ENCODE measurements at places on chromosomes 11 and 22.

- peak; percentile 38 for DNase-seq
Observed at GRCh38 chr11:127345819-127346459, 345.4 kb upstream of the KIRREL3 start.

- no peak for DNase-seq
Observed at GRCh38 chr22:44192098-44192815, 11.5 kb downstream of the PARVG start.

DNA sequence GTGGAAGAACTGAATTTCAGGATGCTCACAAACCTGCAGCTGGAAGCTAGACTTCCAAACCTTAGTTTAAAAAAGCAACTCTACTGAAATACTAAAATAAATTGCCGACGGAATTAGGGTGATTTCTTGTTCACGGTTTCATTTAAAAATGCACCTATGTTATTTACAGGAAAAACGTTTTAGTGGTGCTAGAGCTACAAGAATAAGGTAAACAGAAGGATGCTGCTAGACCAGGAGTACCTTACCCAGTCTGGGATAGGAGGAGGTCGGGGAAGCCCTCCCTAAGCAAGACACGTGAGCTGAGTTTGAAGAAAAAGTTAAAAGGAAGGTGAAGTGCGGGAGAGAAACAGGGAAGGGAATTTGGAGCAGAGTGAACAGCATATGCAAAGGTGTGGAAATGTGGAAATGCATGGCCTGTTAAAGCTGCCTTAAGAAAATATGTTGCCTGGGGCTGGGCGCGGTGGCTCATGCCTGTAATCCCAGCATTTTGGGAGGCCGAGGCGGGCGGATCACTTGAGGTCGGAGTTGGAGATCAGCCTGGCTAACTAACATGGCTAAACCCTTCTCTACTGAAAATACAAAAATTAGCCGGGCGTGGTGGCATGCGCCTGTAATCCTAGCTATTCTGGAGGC lies 1.4 kb upstream of the FTH1 start:
- DNase-seq, result no peak

GRCh38 chr11:94178331-94178730 lies 49.7 kb downstream of the PANX1 start:
- DNase-seq, result no peak

- no peak for DNase-seq
Observed at GRCh38 chr22:42967933-42968332, 47.0 kb downstream of the PACSIN2 start.

DNA sequence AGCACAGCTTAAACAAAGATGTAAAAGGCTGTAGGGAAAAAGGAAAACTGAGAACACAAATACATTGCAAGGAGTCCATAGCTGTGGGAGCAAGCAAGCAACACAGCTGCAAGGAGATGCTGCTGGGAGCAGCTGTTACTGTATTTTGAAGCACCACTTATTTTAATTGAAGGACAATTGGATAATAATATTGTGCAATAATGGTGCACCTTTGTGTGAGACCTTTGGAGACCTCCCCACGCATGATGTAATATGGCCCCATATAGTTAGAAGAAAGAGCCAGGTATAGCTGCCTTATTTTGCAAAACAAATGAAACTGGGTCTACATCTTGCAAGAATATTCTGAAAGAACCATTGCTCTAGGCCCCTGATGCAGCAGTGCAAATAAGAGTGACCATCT lies 191.1 kb upstream of the KIRREL3 start:
- no peak for DNase-seq

DNA sequence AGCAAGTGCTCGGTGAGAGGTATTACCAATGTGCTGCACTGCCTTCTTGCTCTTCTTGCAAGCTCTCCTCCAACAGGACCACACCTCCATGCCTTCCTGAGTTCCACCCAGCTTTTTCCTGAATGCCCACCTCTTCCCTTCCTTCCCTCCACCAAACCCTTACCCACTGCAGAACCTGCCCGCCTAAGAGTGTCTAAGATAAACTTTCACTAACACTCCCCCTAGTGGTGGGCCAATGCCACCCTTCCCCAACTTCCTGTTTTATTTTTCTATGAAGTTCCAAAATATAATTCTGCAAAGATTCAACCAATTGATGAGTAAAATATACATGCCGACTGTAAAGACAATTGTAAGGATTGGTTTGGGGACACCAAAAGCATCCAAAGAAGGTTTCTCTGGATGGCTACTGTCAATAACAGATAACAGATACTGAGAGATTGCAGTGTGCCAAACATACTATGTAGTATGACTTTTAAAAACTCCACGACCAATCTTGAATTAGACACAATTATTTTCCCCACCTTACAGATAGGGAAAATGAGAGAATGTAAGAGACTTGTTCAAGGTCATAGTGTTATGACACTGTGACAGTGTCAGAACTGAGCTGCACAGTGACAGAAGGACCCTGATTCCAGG lies 38.6 kb upstream of the BMAL1 start:
- peak; percentile 37 for DNase-seq

DNA sequence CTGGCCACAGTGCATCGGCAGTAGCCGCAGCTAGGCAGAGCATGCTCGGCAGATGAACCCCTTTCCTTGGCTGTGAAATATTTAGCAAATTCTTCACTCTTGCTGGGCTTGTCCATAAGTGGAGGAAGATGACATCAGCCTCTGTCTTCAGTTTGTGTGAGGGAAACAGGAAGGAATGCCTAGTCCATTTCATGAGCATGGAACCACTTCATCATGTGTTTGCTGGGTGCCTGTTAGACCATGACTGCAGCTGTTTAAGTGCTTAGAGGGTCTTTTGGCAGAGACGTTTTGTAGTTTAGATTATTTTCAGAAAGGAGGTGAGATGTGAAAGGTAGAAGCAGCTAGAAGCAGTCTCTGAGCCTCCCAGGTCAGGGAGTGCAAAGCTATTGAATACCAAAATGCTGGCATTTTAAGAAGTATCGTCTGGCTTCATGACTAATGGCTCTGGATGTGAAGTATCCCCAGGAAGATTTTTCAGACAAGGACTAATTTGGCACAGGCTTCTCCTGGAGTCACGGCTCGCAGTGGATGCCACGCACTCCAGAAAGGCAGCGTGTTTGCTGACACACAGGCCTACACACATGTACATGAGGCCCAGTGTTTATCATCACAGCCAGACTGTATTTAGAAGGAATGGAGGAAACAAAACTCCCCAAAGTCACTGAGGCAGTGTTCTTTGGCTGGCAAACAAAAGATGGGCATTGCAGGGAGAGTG lies 43.1 kb upstream of the GRAMD1B start:
- no peak for DNase-seq

DNA sequence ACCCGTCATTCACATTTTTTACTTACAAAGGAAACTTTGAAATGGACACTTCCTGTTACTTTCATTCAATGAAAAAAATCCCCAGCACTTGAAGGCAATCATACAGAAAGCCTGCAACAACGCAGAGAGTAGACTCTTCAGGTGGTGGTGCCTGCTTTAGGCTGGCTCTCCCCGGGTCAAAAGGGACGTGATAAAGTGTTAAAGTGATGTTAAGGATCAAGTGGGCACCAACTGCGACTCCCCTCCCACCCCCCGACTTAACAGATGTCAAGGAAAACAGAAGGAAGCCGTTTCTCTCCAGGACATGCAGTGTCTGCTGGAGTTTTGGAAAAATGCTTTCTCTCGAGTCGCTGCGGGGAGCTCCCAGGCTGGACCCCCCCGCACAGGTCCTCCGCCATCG lies 414 bp upstream of the PNPLA3 start:
- DNase-seq, result peak; percentile 32

DNA sequence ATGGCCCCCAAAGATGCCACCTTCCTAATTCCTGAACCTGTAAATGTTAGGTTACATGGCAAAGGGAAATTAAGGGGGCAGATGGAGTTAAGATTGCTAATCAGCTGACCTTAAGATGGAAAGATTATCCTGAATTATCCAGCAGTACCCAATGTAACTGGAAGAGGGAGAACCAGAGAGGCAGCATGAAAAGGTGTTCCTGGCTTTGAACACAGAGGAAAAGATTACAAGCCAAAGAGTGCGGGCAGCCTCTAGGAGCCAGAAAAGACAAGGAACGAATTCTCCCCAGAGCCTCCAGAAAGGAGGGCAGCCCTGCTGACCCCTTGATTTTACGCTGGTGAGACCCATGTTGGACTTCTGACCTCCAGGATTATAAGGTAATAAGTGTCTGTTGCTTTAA lies 15.1 kb upstream of the THRSP start:
- DNase-seq, result no peak

DNA sequence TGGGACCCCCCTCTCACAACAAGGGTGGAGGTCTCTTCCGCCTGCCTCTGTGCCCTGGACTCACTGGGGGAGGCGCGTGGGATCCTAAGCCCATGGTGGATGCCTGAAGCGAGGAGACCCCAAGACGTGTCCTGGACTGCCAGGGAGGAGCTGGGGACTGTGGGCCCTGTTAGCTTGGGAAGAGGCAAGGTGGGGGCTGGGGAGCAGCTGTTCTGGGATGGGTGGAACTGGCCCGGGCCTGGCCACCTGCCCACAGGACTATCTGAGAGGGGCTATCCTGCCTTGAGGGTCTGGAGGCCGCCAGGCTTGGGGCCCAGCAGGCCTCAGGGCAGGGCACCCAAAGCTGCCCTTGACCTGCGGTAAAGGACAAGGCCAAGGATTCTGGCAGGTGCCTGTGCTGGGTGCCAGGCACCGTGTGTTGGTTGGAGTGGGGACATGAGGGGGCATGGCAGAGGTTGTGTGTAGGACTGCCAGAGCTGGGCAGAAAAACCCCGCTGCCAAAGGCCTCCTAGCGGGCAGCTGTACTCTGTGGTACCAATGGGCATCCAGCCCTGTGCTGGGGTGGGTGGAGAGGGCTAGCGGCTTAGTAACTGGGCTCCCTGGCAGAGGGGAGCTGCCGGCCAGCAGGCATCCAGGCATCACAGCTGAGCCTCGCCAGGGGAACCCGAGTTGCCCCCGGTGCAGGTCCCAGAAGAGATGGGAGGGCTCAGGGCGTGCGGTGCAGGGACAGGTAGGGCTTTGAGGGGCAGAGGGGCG lies 670 bp downstream of the LSP1 start:
- DNase-seq, result no peak

- DNase-seq, result no peak
Observed at GRCh38 chr11:122933416-122933815, 48.2 kb downstream of the BSX start.
